Mesangial cell (primary cell): ENCODE measurements at places on chromosomes 7 and 10. TPM values are rescaled to one million over a fixed set of nuclear protein-coding genes. Genes with fewer than 3 reads are reported as not detected.

LIPJ gene
- total RNA-seq, result under 0.01 TPM in 1 of 2 replicates, not detected in the other

CALY gene
- total RNA-seq, result 1.9 TPM in 1 of 2 replicates, not detected in the other

KNDC1 gene
- total RNA-seq, result 0.16 TPM in 1 of 2 replicates, not detected in the other

NACAD gene
- 6.0 and 9.4 TPM in 2 replicates for total RNA-seq
